Esophagus squamous epithelium (tissue), 5 donors: ENCODE measurements at places on chromosomes 2 and 18.

GRCh38 chr2:142880279-142880678 is 2.8 kb downstream of the KYNU start:
- DNase-seq = no peak

GRCh38 chr2:6653281-6653750 is 212.4 kb downstream of the CMPK2 start:
- DNase-seq = no peak

GRCh38 chr18:9796935-9797549 is 88.7 kb upstream of the TXNDC2 start:
- no peak for DNase-seq

- no peak for DNase-seq
Observed at GRCh38 chr18:41579185-41579584, 375.8 kb upstream of the PIK3C3 start.

GRCh38 chr18:49486606-49486952 is 455 bp downstream of the C18orf32 start:
- no peak for DNase-seq

DNA sequence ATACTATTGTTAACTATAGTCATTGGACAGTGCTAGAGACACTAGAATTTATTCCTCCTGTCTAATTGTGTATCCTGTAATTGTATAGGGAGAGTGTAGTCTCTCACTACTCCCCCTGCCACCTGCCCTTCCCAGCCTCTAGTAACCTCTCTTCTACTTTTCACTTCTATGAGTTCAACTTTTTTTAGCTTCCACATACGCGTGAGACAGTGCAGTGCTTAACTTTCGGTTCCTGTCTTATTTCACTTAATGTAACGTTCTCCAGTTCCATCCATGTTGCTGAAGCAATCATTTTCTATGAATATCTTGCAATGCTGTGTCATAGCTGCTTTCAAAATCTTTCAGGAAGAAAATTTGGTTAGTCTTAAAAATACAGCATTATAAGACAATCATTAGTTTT is 22.8 kb upstream of the RUFY4 start:
- no peak for DNase-seq

- DNase-seq = no peak
Observed at GRCh38 chr2:20241973-20242726, 17.2 kb upstream of the SDC1 start.

GRCh38 chr2:150404147-150404546 is 83.3 kb downstream of the RND3 start:
- DNase-seq = no peak

DNA sequence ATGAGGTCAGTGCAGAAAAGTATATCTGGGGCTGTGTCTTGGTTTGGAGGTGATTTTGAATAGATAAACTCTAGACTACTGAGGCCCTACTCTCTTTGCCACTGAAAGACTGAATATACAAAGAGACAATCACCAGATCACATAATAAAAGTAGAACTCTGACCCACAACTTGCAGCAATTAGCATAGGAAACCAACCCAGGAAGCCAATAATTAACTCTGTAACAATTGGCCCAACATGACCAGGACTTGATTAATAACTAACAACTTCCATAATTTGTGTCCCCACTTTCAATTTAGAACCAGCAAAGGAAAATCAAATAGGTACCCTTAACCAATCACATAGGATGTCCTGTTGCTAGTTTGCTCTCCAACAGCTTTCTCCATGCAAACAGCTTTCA is 1104.9 kb upstream of the CELF4 start:
- DNase-seq = no peak

DNA sequence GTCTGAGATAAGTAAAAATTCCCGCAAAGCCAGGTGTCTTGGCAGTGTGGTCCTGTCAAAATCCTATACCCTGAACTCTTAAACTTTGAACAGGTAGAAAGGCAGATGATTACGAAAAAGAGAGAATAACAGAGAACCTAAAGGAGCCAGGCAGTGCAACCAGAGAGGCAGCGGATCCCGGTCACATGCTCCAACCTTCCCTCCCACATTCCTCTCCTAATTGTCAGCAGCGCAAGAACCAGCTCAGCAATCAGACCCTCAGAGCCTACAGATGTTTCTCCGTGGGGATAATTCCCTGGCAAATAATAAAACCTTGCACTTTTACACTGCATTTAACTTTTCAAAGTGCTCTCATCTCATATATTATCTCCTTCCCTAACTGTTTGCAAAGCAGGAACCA is 124.8 kb downstream of the EPHA4 start:
- no peak for DNase-seq

DNA sequence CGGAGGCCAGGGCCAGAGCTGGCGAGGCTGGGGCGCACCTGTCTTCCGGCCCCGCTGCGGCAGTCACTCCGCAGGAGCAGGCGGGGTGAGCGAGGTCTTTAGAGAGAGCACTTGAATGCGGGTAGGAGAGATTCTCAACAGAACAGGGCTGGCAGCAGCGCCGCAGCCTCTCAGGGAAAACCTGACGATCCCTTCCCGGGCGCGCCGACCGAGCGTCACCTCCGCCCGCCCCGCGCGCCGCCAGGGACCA is 526 bp downstream of the PRKRA start:
- peak; percentile 47 for DNase-seq

DNA sequence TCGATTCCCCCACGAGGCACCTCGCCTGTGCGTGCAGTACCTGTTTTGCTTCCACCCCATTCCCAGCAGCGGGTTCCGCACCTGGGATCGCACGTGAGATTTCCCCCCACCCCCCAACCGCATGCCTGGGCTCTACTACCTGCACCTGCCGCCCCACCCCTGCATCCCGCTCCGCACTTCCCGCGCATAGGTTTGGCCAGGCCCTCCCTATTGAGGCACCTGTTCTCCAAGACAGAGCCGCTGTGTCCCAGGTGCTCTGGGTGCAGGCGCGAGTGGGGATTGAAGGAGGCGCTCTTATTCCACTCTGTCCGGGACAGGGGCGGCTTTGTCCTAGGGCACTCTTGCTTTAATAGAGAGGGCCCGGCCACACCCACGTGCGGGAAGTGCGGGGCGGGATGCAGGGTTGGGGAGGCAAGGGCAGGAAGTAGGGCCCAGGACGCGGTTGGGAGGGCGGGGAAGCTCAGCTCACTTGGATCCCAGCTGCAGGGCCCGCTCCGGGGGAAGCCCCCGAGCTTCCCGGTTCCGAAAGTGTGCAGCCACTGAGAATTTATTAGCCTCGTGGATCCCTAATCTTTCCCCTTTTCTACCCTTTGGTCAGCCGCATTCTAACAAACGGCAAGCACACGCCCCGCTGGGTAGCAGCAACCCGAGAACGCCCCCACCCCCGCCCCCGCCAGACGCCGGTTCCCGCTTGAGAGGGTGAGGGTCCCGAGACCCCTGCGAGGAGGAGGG is 670 bp upstream of the MOCOS start:
- DNase-seq = no peak

DNA sequence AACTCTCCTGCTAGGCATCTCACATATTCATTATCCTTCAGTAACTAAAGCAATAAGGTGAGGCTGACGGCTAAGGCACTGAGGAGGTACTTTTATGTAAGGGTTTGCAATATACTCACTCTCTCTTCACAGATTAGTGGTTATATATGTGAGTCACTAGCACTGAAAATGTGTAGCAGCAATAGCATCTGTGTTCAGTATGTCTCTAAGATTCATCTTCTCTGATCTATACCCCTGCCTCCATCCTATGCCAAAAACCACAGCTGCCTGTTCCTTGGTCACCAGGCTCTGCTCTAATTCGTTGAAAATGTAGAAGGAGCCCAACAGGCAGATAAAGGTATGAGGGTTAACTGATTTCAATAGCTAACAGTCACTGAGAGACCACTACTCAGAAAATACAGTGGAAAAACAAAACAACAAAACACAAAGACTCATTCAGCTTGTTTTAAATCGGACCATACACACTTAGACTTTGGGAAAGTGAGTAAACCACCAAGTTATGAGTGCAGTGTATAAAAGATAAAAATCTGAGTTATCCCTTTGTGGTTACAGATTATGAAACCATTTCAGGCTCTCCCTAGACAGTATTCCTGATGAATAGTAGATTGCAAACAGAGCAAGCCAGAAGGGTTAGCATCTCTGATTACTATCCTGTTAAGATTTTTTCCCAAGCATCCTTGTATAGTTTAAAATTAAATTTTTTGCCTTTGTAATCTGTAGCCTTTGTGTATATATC is 75.3 kb upstream of the CYP26B1 start:
- DNase-seq = no peak

GRCh38 chr2:41657226-41657625 is 390.6 kb upstream of the PKDCC start:
- DNase-seq = no peak

DNA sequence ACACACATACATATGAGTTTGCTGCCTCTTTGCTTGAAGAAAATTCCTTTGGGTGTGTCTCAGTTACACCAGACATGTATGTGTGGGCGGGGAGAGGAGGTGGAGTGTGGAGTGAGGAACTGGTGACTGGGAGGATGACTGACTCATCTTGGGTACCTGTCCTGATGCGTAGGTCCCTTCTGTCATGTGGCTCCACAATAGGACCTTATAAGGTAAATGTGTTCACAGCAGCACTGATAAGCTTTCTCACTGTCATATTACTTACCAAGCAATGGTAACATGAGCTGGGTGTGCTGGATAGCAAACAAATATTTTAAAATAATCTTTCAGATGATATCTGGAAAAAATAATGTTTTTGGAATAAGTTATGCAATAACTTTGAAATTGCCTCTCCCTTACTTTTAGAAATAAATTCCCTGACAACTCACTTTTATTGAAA is 45.1 kb downstream of the SLC9A2 start:
- DNase-seq = no peak

- no peak for DNase-seq
Observed at GRCh38 chr2:45170191-45171135, 161.2 kb upstream of the SIX2 start.

DNA sequence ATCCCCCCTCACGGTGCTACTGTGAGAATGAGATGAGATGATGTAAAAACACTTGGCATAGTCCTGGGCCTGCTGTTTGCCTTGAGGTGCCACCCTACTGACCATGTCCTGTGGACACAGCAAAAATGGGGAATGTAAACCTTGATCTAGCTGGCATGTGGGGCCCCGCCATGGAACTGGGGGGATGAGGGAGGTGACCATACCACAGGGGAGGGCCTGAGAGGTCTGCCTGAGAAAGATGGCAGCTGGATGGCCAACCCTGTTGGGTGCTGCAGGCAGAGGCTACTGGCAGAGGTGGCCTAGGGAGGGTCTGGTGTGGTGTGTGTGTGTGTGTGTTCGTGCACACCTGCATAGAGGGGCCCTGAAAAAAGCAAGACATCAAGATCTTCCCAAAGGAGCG is 777 bp downstream of the HAAO start:
- DNase-seq = no peak

DNA sequence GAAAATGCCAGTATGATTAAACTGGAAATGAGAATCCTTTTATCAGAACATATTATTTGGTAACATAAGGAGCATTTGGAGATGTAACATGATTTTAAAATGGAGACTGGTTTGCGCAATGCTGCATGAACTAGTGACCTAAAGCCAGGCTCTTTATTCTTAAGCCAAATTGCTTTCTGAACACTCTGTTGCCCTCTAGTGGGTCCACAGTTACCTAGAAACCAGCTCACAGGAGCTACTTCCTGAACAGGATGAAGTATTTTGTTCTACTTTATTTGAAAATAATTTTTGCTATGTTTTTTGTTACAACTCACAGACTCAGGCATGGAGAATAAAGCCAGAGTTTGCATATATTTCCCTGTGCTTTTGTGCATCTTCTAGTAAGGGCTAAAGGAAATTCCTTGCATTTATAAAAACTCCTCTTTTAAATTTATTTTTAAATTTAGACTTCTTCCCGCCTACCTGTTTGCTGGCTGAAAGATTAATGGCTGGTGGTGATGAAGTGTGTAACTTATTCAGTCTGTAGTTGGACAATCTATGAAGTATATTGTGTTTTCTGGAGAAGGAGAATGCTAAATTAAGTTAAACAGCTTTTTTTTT is 146.7 kb downstream of the PARD3B start:
- no peak for DNase-seq

DNA sequence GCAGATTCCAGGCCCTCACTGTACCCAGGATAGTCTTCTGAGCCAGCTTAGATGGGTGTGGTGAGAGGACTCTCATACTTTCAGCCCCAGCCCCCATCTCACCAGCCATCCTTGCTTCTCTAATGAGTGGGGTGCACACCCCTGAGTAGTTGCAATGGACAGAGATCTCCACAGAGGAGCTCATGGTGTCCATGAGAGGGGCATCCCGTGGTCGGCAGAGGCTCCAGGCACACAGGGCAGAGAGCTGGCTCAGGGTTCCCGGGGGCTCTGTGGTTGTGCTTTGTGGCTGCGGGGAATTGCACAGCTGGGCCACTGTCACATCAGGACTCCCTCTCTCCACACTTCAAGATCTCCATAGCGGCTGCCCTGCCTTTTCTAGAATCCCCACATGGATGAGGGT is 226.0 kb upstream of the PXDN start:
- no peak for DNase-seq

GRCh38 chr2:28248511-28248910 is 144.1 kb upstream of the FOSL2 start:
- DNase-seq = no peak

GRCh38 chr2:59585655-59586054 is 967.8 kb downstream of the BCL11A start:
- DNase-seq = no peak

GRCh38 chr2:2845806-2846315 is 514.8 kb upstream of the MYT1L start:
- no peak for DNase-seq

DNA sequence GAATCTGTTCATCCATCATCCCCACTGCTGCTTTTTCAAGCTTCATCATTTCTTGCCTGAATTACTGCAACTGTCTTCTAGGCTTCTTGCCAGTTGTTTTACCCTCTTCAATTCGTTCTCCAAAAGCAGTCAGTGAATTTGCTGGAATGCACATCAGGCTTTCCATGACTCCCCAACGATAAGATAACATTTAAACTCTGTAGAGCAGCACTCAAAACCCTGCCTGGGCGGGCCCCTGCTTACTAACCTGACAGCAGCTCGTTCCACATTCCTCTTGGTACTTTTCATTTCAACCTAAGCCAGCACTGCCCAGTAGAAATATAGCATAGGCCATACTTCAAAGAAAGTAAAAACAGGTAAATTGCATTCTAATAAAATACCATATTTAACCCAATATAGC is 342.9 kb downstream of the SUCLG1 start:
- DNase-seq = no peak

- DNase-seq = no peak
Observed at GRCh38 chr2:105877945-105878344, 133.2 kb downstream of the NCK2 start.

GRCh38 chr2:231379266-231380215 is 16.0 kb upstream of the B3GNT7 start:
- DNase-seq = no peak

- DNase-seq = no peak
Observed at GRCh38 chr2:46198966-46199365, 98.2 kb upstream of the EPAS1 start.

- no peak for DNase-seq
Observed at GRCh38 chr2:131113566-131114227, 8.6 kb downstream of the PLEKHB2 start.

GRCh38 chr2:70527447-70528080 is 26.1 kb downstream of the TGFA start:
- no peak for DNase-seq

- DNase-seq = no peak
Observed at GRCh38 chr2:55056024-55056521, 5.8 kb upstream of the RTN4 start.

GRCh38 chr2:1923541-1923940 is 179.2 kb upstream of the PXDN start:
- no peak for DNase-seq

- DNase-seq = no peak
Observed at GRCh38 chr2:200787351-200788120, 24.2 kb upstream of the BZW1 start.
